Esophagus muscularis mucosa (tissue), 4 donors: ENCODE measurements at places on chromosomes 2 and 18.
A peak's percentile ranks its signal among the peaks of the same experiment; 100 is the strongest.

GRCh38 chr18:12374401-12374800 lies 2.6 kb downstream of the AFG3L2 start:
- no peak for DNase-seq

DNA sequence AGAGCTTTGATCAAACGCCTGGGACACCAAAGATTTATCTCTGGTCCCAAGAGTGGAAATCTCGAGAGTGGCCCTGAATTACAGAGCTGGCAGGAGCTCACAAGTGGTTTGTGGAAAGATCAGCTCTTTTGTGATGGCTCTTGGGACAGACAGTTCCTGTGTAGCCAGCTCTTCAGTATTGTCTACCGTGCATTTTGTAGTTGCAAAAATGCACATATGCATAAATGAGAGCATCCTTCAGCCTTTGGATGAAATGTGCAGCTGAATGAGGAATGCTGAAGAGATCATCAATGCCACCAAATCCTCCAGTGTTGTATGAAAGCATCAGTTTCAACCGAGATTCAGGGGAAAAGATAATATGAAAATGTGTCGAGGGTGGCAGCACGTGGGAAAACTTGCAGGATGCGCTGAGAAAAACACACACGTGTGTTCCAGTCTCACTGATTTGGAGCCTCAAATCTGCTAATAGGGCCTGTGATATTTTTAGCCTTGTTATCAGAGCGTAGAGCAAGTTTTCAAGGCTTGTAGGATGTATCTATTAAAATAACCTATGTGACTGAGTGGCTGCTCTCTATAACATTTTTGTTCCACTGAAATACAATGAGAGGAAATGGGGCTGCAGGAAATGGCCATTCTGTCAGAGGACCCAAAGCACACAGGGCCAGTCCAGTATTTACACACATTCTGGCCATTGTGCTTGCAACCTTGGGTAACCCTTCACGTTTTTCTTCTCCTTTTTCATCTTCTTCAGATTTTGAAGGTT lies 138.7 kb downstream of the PRKCE start:
- no peak for DNase-seq

DNA sequence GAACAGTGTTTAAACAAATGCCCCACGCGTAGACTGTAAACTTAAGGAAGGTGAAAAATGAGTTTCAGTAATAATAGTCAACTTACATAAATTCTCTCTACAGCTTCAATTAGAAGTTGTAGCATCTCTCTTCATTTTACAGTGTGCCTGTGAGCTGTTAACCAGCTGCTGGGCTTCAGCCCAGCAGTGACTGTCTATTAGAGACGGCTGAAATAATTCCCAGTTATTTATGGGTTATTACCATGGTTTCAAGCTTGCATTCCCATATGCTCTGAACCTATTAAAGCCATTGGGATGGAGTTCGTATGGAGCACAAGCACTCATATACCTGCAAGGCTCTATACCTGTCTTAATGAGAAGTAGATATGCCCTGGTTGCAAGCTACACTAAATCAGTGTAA lies 501.1 kb downstream of the CNTNAP5 start:
- DNase-seq, result no peak

GRCh38 chr18:57084331-57085271 lies 62.3 kb upstream of the BOD1L2 start:
- DNase-seq, result no peak

DNA sequence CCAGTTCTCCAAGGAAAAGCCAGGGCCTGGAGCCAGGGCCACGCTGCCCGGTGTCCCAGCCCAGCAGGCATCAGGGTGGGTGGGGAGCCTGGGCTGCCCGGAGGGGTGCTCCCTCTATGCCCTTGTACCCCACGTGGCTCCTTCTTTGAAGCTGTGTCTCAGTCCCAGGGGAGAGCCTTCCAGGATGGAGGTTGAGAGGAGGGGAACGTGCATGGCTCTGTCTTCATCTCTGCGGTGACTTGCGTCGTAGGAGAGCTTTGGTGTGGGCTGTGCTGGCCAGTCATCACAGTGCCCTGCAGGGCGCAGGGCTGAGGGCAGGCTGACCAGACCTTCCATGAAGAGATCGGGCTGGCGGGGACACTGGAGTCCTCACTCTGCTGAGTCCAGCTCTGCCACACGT lies 197.2 kb downstream of the LDLRAD4 start:
- no peak for DNase-seq

DNA sequence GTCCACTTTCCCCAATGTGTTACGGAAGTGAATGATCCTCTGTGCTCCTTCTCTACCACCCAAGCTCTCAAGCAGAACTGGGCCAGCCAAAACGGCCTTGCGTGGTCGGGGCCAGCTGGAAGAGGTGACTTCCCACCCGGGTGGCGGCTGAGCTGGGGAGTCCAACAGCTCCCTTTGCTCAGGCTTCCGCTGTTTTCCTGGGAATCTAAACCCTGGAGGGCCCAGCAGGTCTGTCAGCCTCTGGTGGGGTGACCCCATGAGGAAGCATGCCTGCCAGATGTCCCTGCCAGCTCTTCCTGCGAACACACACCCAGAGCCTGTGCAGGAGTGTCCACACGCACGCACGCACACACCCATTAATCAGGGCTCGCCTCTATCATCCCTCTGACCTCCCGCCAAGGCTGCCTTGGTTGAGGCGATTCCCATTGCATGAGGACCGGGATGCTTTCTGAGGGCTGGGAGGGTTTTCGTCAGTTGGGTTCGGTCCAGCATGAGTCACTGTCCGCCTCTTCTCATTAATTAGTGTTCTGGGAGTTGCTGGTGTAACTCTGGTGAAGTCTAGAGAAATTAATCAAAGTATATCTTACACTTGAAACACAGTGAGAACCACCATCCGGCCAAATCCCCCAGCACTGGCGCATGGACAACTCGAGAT lies 90.6 kb downstream of the TWIST2 start:
- DNase-seq, result peak; percentile 98

DNA sequence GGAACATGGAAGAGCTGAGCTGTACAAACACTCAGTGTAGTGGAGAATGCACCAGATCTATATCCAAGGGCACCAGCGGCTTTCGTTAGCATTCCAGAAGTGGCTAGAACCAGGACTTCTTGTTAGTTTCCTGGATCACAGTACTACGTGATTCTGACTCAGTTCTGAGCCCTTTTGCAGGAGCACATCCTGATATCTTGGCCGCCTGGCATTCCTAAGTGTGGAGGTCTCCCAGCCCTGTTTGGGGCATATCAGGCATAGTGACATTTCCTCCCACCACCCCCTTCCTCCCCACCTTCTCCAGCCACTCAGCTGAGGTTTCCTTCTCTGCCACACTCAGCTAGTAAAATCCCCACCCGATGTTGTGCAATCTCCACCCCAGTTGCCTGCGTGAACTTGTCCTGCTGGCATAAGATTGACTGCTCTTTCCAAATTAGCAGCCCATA lies 63.4 kb downstream of the BMP10 start:
- DNase-seq, result peak; percentile 74

DNA sequence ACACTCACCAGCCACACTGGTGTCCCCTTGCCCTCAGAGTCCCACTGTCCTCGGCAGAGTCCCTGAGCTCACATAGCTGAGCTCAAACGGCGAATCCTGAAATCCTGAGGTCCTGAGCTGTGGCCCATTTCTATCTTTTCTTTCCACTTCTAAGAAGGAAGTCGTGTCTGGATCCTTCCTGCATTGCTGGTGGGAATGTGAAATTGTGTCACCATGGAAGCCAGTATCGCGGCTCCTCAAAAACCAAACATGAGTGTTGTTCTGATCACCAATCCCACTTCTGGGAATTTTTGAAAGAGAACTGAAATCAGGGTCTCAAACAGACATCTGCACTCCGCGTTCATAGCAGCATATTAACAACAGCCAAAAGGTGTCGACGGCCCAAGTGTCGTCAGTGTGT lies 244.7 kb downstream of the EIPR1 start:
- DNase-seq, result no peak

- DNase-seq, result no peak
Measured at GRCh38 chr2:15818318-15818753, 122.0 kb upstream of the MYCN start.

GRCh38 chr2:19894134-19894792 lies 7.5 kb downstream of the TTC32 start:
- DNase-seq, result no peak

GRCh38 chr2:101596333-101596732 lies 101.2 kb upstream of the MAP4K4 start:
- no peak for DNase-seq

DNA sequence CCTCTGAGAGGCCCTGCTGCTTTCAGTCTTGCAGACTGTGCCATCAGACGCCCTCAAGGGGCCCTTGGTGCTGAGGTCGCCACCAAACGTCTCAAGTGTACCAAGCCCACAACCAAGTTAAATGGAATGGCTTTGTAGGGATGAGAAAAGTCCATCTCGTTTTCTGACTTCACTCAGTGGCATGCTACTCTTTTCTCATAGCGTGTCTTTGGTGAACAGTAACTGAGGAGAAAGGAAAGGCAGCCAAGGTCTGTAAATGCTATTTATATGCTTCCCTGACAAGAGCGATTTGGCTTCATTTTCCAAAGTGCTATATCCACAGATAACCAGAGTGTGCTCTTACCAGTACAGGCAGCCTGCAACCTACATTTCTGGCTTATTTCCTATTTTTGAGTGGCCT lies 123.0 kb downstream of the MTX2 start:
- DNase-seq, result no peak

- DNase-seq, result no peak
Measured at GRCh38 chr2:202084265-202084664, 11.2 kb downstream of the KIAA2012 start.

DNA sequence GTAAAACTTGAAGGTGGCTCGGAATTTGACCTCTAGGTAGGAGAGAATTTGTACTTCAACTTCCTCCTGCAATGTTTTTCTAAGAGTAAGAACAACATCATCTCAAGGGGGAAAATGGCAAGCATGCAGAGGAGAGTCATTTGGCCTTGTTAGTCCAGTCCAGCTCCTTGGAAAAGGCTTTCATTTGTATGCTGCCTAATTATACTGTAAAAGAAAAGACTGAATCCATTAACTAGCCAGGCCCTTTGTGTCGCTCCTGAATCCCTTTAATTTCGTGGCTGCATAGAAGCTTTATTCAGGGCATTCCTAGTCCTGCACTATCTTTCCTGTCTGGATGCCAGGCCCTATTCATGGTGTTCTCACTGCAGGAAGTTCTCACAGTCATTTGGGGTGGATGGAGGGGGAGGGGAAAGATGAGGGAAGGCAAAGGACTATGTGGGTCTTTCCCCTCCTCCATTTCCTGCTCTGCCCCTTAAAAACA lies 36.0 kb downstream of the PHLPP1 start:
- DNase-seq, result no peak

DNA sequence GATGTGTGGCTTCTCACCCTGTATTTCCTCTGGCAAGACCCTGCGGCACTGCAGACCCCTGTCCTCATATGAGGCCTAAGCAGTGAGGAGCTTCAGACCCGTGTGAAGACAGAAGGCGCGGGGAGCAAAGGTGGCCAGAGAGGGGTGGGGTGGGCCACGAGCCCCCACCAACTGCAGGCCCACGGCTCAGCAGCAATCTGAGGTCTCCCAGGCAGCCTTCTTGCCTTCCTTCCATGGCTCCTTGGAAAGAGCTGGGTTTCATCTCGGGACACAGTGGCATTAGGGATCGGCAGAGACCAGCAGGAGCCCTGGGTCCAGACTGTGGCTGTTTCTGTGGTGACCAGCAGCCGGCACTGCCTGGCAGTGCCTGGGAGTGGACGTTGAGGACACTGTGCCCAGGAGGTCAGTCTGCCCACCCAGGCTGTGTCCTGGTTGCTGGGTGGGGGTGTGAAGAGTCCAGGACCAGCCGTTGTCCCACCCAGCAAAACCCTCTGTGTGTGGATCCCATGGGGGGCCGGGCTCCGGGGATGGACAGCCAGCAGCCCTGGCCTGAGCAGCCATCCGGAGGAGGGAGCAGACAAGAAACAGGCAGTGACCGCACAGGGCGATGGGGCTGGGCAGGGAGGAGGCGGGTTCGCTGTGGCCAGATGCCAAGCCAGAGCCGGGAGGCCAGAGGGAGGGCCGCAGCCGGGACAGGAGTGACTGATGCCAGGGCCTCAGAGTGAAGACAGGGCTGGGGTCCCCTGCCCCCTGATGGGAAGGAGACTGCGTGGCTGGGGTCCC lies 73.8 kb downstream of the RRM2 start:
- no peak for DNase-seq

GRCh38 chr2:177275040-177275742 lies 10.7 kb upstream of the NFE2L2 start:
- no peak for DNase-seq

GRCh38 chr2:120983344-120983743 lies 247.7 kb downstream of the GLI2 start:
- no peak for DNase-seq

DNA sequence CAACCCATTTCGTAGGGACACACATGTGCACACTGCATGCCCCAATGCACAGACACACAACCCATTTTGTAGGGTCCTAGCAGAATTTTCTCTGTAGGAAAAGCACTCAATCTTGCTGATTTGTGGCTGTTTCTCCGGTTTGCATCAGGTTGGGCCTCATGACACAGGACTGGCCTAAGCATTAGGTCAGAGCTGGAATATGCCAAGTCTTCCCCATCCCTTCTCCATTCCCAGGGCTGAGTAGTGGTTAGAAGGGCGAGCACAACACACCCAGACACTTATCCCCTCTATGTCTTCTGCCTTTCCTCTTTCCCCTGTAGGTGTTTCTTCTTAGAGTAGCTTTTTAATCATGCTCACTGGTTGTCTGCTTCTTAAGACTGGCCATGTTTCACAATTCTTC lies 295.9 kb downstream of the SOX11 start:
- DNase-seq, result no peak

DNA sequence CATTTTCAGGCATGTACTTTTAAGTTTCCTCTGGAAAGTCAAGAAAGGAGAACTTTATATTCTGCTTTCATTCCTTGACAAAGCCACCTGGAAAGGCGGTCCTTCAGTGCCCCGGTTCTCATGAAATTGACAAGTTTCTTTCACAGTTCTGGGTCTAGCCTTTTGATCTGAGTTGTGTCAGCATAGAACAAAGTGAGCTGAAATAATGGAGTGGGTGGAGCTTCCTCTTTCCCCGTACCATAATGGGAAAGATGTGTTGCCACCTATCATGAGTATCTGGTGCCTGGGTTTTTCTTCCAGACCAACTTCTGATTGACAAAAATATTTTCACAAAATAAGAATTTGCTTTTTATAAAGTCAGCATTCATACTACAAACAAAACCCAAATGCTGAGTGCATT lies 49.3 kb downstream of the PTRHD1 start:
- DNase-seq, result no peak

DNA sequence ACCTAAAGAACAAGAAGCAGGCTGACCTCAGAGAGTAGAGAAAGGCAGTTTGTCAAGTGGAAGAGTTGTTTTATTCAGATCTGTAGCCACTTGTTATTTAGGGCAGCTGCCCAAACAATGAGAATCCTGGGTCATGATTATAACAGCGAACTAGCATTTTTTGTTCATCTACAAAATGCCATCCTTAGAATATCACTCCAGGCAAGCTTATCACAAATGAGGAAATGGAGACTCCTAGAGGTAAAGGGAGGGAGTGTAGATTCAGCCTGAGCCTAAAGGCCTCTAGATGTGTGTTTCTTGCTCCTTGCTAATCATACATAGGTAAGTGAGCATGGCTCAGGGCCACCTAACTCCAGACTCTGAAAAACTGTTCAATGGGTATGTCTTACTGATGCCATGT lies 126.1 kb downstream of the HNMT start:
- DNase-seq, result no peak
